ENCODE measurements at places on chromosomes 1 and 21.

- DNase-seq = no peak
Measured at GRCh38 chr21:41610042-41610839, 102.3 kb upstream of the TMPRSS2 start.

GRCh38 chr1:203504400-203505250, 10.7 kb downstream of the OPTC start:
- DNase-seq = peak; percentile 69

- DNase-seq = no peak
Measured at GRCh38 chr1:165671526-165671925, 26.8 kb downstream of the ALDH9A1 start.

DNA sequence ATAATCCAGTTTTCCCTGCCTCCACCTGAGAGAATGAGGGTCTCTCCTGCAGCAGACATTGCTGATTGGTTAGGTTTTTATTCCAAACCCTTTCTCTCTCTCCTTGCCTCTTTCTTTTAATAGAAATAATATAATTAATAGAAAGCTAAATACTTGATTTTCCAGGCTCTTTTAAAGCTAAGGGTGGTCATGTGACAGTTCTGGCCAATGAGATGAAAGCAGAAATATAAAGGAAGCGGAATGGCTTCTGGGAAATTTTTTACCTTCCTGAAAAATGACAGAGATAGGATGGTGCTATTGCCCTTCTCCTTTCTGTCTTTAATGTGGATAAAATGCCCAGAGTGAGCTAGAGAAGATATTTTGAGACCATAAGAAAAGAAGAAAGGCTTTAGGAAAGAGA, 35.6 kb downstream of the DNAI4 start:
- DNase-seq = no peak

- peak; percentile 44 for DNase-seq
Measured at GRCh38 chr1:47192458-47193384, 2.9 kb upstream of the PDZK1IP1 start.

- no peak for DNase-seq
Measured at GRCh38 chr1:153929981-153930948, 7.5 kb upstream of the GATAD2B start.

DNA sequence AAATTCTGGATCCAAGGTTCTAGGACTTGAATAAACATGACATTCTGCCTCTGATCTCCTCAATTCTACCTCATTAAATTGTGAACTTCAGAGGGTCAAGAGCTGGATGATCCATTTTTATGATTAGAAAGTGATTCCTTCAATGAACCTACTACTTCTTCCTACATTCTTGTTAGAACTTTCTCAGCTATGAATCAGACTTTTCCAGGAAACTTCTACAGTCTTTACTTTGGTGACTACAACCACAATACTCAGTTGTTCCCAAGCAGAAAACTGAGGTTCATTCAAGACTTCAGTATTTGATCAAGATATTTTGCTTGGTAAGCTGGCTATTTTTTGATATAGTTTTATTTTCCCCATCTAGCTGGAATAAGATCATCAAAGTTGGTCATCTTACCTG, 51.4 kb downstream of the CDC7 start:
- DNase-seq = no peak

DNA sequence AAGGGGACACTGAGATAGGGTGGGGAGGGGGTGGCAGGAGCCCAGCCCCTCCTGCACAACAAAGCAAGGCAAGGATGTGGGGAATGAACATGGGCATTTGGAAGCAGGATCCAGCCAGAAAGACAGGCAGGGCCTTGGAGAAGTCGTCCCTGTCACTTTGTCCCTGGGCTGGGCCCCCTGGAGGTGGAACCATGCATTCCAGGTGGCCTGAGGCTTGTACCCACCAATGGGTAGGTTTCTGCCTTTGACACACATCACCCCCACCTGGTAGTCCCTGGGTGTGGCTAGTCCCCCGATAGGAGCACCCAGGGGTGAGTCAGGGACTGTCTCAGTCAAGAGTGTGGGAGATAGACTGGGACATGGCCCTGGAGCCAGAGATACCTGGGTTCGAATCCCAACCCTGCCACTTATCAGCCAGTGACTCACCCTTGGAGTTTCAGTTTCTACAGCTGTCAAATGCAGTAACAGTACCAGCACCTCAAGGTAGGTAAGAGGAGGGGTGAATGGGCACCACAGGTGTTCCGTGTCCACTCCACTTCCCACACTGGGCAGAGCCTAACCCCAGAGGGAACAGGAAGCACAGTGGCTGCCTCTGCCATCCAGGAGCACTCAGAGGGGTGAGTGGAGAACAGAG, 10.0 kb downstream of the PLA2G2D start:
- no peak for DNase-seq

GRCh38 chr1:180352588-180352987, 122.5 kb downstream of the LHX4 start:
- DNase-seq = no peak

DNA sequence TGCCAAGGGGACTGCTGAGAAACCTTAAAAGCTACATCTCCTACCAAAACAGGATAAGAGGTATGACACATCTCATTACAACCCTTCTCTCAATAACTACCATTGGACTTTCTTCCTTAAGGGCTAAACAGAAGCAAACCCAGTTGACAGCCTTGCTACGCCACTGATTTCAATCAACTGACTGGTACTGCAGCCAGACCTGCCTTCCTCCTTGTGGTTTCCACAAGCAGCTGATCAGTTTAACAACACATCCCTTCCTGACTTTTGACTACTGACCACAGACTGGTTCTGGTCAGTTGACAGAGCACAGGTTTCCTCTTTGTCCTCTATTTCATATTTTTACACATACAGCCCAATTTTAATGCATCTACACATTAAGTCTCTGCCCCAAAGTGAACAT, 108.8 kb downstream of the ADAMTS1 start:
- DNase-seq = no peak

DNA sequence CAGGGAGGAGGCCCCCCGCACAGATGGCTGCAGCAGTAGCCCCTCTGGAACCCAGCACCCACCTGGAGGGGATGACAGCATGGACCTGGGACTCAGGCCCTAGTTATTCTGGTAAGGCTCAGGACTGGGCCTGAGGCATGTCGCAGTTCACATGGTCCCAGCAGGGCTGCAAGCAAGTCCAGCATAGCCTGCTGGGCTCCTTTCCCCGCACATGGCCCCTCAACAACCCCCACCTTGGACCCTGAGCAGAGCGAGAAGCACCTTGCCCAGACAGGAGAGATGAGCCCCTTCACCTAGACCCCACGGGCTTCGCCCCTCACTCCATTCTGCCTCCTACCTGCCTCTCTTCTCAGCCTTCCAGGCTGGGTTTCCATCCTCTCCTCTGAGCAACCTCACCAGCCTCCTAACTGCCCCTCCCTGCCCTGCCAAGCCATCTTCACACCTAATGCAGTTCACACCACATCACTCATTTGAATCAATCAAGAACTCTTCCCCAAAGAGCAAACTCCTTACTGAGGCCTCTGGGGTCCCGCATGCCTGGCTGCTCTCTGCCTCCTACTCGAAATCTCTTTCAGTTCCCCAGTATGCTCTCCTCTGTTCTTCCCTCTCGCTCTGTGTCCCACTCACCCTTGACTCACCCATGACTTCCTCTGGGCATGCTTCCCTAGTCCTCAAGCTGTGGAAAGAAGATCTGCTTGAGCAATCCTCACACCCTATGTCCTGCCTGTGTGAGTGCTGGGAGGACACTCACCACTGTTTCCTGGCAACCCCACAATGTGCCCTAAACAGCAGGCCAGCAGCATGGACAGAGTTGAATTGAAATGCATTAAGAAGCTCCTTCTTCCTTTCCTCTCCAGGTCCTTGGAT, 9.4 kb upstream of the THEMIS2 start:
- no peak for DNase-seq

DNA sequence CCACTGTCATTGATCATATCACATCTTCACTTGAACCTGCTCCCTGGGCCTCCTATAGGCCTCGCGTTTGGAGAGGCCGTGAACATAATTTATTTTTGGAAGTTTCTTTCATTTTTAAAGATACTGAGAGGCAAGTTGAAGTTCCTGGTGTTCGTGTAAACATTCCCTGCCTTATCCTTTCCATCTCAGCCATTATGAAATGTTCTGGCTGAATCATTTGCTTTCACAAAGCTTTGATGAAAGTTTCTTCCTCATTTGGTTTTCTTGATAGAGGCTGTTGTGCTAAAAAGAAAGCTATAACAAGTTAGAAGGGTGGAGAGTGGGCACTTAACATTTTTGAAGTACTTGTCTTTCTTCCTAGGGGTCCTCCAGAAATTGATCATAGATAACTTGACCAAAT, 15.5 kb downstream of the CAMTA1 start:
- no peak for DNase-seq

DNA sequence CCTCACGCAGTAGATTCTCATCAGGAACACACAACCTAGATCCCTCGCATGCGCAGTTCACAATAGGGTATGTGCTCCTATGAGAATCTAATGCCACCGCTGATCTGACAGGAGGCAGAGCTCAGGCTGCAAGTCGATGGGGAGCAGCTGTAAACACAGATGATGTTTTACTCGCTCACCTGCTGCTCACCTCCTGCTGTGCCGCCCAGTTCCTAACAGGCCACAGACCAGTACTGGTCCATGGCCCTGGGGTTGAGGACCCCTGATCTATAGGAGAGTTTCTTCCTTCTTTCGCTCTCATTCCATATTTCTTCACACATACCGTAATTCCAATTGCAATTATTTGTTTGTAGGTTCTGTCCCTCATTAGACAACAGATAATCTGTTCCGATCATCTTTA, 103.4 kb downstream of the CLEC20A start:
- DNase-seq = no peak

GRCh38 chr1:67514786-67515185, 84.6 kb upstream of the SERBP1 start:
- DNase-seq = no peak

DNA sequence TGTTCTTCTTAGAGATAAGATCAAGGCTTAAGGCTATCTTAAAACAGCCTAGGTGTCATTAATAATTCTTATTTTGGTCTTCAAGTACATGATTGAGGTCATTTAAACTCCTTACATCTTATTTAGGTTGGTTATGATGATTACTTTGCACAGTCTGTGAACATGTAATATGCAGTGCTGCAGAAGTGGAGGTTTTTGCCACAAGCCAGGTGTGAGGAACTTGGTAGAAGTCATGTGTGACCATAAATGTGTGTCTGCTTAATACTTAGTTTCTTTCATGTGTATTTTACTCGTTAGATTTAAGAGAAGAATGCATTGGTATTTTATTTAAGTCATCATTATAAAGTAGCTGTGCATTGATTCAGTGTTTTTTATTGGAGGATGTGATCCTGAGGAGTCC, 10.1 kb downstream of the ATG4C start:
- no peak for DNase-seq

DNA sequence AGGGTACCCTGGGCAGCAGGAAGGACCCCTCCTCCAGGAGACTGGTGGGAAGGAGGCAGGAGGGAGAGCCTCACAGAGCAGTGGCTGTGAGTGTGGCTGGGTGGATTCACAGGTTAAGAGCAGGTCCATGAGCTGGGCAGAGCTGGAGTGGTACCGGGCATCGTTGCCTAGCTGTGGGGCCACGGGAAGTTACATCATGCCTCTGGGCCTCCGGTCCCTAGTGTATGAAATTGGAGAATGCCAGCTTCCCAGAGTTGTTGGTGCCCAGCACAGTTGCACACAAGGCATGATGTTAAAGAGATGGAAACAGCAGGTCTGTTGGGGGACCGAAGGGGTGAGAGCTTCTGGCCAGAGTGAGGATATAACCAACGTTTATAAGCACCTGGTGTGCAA, 18.5 kb downstream of the FOXO6 start:
- no peak for DNase-seq

DNA sequence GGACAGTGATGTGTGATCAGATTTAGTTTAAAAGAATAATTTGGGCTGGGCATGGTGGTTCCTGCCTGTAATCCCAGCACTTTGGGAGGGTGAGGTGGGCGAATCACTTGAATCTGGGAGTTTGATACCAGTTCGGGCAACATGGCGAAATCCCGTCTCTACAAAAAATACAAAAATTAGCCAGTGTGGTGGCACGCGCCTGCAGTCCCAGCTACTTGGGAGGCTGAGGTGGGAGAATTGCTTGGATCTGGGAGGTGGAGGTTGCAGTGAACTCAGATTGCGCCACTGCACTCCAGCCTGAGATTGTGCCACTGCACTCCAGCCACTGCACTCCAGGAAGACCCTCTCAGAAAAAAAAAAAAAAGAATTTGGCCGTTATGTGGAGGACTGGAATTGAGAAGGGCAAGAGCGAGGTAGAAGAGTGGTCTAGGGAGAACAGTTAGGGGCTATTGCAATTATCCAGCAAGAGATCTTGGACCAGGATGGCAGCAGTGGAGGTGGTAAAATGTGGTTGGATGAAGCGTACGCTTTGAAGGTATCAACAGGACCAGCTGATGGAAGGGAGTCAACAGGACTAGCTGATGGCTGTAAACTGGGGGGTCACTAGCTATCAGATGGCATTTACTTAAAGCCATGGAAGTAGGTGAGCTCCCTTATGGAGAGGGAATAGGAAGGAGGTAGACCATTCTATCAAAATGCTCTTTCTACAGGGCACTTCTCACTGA, 9.6 kb downstream of the BTBD19 start:
- no peak for DNase-seq

DNA sequence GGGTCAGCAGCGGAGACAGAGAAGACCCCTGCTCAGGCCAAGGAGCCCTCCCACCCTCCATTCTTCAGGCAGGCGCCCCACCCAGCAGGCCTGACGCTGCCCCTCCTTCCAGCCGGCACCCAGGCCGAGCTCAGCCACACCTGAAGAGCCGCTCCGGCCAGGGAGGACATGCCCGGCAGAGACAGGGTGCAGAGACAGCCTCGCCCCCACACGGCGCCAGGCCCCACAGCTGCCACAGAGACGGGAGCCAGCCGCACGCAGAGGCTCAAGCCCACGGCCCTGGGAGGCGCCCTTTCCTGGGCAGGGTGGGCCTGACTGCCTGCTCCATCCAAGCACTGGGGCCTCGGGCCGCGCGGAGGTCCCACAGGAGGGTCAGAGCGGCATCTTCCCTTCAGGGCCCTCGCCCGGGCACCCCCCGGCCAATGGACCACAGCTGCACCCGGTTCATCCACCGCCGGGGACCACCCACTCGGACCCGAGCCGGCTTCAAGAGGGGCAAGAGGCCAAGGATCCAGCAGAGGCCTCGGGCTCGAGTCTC, 5.2 kb downstream of the TTLL10 start:
- DNase-seq = peak; percentile 1

DNA sequence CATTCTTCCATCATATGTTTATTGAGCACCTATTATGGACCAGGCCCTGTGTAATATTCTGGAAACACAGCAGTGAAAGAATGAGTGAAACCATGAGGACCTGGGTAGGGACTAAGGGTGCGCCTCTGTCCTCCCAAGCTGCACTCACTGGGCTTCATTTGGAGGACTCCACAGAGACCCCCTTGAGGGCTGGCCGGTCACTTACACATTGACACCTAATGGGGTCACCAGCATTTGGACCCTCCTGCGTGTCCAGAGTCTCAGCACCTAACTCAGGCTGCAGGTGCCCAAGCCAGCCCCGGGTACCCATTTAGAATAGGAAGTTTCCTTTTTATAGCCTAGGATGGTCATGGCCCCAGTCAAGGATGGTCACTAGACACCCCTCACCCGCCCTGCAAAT, 2.8 kb upstream of the FNDC5 start:
- no peak for DNase-seq

GRCh38 chr1:43582162-43582566, 51.5 kb downstream of the PTPRF start:
- DNase-seq = no peak

GRCh38 chr1:206451134-206451686, 19.1 kb upstream of the IKBKE start:
- no peak for DNase-seq

GRCh38 chr1:154599658-154600057, 8.3 kb downstream of the ADAR start:
- DNase-seq = no peak
